ENCODE measurements at places on chromosomes 7 and 10.

DNA sequence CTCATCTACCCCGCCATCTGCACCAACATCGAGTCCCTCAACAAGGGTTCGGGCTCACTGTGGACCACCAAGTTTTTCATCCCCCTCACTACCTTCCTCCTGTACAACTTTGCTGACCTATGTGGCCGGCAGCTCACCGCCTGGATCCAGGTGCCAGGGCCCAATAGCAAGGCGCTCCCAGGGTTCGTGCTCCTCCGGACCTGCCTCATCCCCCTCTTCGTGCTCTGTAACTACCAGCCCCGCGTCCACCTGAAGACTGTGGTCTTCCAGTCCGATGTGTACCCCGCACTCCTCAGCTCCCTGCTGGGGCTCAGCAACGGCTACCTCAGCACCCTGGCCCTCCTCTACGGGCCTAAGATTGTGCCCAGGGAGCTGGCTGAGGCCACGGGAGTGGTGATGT is 34.6 kb upstream of the CDH23 start:
- DNase-seq: no peak

GRCh38 chr7:93739424-93739823 is 151.1 kb downstream of the TFPI2 start:
- no peak for DNase-seq

- no peak for DNase-seq
Observed at GRCh38 chr7:143519411-143520131, 41.9 kb downstream of the TAS2R41 start.

- DNase-seq: no peak
Observed at GRCh38 chr10:23556727-23557440, 118.0 kb downstream of the OTUD1 start.
